Iris pigment epithelial cell (primary cell): ENCODE measurements at places on chromosomes 5 and 9.
A peak's percentile ranks its signal among the peaks of the same experiment; 100 is the strongest.

GRCh38 chr5:133242221-133242835, 190.5 kb downstream of the HSPA4 start:
- no peak for DNase-seq

DNA sequence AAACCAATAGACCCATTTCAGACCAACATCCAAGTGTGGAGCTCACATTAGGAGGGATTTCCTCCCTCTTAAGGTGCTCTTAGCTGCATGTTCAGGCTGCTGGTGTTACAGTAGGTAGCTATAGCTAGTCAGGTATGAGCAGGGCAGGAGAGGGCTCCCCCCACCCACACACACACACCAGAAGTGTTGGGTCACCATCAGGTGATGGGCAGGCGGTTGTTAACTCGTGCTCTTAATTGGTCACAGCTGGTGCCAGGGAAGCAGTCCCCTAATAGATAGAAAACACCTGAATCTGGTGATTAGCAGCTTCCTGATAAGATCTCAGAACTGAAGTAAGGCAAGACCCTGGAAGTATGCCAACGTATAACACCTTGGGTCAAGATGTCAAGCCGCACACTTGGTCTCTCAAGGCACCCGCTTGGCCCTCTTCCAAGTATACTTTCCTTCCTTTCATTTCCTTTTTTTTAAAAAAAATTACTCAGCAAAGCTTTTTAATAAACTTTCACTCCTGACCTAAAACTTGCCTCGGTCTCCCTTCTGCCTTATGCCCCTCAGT, 532.4 kb downstream of the DNAH5 start:
- no peak for DNase-seq

GRCh38 chr9:128341435-128341849, 1.1 kb downstream of the SLC27A4 start:
- DNase-seq: peak; percentile 69

GRCh38 chr9:137369061-137369787, 53.7 kb downstream of the EXD3 start:
- DNase-seq: no peak

GRCh38 chr5:84286662-84287061, 98.0 kb downstream of the EDIL3 start:
- no peak for DNase-seq

- DNase-seq: no peak
Measured at GRCh38 chr5:25618821-25619220, 974.0 kb upstream of the CDH10 start.

- DNase-seq: no peak
Measured at GRCh38 chr5:25573691-25574090, 928.9 kb upstream of the CDH10 start.

GRCh38 chr9:36102742-36103495, 33.6 kb upstream of the GLIPR2 start:
- DNase-seq: peak; percentile 82

- peak; percentile 22 for DNase-seq
Measured at GRCh38 chr5:168603746-168604145, 24.6 kb upstream of the PANK3 start.

DNA sequence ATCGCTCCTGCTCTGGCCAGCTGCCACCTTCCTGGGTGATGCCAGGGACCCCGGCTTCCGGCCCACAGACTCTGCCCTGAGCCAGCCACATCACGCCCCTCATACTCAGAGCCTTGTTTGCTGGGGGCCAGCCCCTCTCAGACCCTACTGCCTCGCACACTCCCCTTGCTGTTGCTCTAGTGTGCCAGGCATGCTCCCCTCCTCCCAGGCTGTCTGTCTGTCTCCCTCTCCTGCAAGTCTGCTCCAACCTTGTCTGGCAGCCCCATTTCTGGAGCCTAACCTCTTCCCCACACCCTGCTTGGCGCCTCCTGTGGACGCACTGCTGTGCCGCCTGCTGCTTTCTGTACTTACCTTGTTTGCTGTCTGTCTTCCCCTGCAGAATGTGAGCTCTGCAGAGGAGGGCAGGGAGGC, 184.7 kb downstream of the HSPA4 start:
- no peak for DNase-seq

- peak; percentile 44 for DNase-seq
Measured at GRCh38 chr5:173618927-173619519, 2.6 kb upstream of the BOD1 start.

DNA sequence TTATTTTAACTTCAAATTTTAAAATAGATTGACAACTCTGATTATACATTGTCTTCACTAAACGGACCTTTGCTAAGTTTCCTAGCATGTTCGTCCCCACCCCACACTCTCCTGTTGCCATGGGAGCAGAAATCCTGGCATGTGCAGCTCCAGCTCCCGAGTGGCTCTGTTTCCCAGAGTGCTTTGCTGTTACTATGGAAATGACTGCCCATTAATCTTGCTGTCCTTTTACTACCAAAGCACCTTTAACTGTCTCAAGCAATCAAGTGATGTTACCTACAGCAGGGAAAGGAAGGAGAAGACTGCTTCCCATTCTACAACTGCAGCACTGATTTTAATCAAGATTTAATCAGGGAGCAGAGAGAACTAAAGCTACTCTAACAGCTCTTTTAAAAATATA, 212.0 kb upstream of the KIF2A start:
- peak; percentile 43 for DNase-seq

DNA sequence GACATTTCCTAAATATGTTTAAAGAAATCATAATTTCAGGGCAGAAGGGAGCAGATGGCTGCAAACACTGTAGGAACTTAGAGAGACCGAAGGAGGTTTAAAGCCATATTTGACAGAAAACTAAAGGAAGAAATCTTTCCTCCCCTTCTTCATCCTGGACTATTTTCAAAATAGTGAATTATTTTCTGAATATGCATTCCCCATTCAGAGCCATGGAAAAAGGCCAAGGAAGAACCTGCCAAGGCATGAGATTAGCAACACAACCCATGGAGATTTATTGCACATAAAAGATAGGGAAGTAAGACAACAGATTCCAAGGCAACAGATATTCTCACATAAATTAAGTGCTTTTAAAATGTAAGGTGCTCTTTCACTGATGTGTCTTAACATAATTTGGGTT, 233.3 kb upstream of the ADAMTS16 start:
- DNase-seq: no peak

DNA sequence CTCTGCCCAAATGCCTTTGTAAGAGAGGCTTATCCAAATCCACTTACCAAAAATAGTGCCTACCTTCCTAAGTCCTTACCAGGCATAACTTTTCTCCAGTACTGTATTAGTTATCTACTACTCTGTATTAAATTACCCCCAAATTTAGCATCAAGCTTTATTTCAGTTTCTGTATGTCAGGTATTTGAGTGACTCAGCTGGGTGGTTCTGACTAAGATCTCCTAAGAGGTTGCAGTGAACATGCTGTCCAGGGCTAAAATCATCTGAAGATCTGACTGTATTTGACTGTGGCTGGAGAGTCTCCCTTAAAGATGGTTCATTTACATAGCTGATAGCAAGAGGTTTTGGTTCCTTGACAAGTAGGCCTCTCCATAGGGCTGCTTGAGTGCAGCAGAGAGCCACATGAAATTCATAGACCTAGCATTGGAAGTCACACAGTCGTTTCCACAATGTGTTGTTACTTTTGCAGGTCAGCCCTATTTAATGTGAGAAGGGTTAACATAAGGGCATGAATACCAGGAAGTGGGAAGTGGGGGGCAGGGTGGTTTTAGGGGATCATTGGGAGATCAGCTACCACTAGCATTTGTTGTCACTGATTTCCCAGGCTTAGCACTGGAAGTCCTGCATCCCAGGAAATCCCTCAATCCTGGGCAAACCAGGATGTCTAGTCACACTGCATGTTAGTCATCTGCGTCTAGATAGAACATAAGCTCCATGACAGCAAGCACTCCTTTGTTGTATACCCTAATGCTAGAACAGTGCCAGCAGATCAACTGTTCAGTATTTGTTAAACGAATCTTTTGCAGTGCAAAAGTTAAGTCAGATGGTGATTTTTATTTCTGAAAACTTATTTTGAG, 2.0 kb upstream of the ZNF622 start:
- DNase-seq: peak; percentile 89

DNA sequence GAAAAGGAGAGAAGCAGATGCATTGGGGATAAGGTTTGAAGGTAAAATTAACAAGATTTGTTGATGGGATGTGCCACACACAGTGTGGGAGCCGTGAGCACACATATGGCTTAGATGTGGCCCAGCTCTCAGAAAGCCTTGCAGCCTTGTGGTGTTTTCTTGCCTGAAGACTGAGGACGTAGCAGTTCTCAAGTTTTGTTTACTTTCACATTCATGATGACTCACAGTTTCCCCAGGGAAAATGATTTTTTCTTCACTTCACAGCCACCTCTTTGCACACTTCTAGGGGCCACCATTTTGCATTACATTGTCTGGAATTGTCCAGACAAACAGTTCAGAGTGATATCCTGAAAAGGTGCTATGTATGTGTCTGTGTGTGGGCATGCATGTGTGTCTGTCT, 126.2 kb downstream of the BASP1 start:
- peak; percentile 97 for DNase-seq

DNA sequence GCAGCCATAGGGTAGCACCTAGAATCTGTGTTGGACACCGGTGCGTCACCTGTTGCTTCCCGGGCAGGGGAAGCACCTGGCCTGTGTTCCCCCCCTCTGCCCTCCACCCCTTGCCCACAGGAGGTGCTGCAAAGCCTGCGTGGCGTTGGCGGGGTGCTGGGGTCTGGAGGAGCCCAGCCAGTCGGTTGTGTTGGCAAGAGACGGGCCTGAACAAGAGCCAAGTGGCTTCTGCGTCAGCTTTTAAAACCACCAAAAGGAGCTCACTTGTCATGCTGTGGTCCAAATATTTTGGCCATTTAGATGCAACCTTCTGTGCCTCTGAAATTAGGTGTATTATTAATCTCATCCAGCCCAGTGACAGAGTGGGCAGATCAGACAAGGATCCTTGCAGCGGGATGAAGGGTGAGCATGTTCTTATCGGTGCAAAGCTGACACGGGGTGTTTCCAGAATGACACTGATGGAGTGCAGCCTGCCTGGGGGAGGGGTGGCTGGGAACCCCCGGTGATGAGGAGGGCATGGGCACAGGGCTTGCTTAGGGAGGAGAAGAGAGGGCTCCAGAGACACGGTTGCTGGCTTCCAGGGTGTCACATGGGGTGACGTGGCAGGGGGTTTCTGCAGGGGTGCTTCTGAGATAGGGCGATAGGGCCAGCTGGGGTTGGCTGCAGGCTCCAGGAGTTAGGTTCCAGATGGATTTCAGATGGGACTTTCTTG, 9.7 kb upstream of the RXRA start:
- DNase-seq: no peak

GRCh38 chr9:136939996-136940525, 4.5 kb downstream of the FBXW5 start:
- DNase-seq: no peak
